Fibroblast of the aortic adventitia (primary cell): ENCODE measurements at places on chromosomes 12 and 14.

- no peak for DNase-seq
Measured at GRCh38 chr12:79512068-79512467, 178.7 kb downstream of the PAWR start.

GRCh38 chr12:30136696-30137095 lies 353.0 kb upstream of the TMTC1 start:
- DNase-seq: no peak

DNA sequence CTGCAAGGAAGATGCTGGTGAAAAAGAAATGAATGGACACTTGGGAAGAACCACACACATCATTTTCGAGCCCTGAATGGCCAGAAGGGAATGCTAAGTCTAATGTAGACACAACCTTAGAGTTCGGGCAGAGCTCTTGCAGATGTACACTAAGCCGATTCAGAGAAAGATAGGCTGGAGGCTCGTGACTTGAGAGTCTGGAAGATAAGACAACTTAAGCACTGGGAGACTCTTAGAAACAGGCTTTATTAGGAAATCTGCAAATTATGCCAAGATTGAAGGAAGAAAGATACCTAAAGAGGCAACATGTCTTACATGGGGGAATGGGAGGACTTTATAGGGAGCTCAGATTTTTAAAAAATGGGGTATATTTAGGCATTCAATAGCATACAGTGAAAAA lies 13.5 kb downstream of the TBPL2 start:
- DNase-seq: no peak

- peak; percentile 35 for DNase-seq
Measured at GRCh38 chr14:101665478-101666078, 95.9 kb upstream of the PPP2R5C start.

DNA sequence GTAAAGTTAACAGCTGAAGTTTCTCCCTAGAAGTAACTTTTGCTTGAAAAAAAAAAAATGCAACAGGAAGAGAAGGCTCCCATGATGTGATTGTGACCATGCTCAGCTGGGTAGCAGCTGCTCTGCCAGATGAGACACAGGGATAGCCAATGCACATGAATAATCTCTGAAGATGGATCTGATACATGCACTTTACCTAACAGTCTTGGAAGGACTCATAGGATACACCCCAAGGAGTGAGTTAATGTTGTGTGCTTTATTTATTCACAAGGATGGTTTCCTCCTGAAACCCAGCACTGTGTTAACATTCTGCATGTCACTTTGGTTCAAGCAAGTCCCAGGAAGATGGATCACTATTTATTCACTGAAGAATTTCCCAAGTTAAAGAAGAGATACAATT lies 46.5 kb downstream of the NDUFA12 start:
- DNase-seq: no peak

DNA sequence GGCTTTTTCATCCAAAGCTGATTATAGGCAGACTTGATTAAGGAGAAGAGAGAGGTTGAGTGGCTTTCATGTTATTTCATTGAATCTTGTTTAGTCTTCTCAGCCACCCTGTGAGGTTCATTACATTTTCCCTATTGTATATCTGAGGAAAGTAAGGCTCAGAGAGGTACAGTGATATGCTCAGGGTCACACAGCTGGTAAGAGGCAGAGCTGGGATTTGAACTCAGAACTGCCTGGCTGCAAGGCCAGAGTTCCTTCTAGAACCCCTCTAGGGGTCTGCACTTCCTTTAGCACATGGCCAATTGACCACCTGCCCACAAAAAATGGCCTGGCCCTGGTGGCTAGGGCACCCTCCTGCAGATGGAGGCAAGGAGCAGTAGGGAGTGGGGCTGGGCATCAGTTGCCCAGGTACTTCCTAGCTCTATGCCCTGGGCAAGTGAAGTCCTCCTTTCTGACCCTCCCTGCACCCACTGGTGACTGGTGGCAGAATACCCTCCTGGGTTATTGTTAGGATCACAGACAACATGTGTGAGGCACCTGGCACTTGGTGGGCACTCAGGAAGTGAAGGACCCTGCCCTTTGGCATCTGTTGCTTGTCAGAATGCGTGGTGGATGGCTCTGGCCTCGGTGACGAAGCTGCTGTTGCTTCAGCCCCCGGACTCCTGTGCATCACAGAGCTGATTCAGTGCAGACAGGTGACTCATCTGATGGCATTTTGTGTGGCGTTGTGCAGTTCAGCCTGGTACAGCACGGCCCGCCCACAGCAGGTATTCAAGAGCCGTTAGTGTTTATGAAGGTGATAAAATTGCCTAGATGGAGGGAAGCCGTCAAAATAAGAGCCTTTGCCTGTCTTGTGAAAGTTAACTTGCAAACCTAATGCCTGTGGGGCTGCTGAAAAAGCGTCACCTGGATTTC lies 115.8 kb downstream of the SLC25A47 start:
- peak; percentile 63 for DNase-seq

DNA sequence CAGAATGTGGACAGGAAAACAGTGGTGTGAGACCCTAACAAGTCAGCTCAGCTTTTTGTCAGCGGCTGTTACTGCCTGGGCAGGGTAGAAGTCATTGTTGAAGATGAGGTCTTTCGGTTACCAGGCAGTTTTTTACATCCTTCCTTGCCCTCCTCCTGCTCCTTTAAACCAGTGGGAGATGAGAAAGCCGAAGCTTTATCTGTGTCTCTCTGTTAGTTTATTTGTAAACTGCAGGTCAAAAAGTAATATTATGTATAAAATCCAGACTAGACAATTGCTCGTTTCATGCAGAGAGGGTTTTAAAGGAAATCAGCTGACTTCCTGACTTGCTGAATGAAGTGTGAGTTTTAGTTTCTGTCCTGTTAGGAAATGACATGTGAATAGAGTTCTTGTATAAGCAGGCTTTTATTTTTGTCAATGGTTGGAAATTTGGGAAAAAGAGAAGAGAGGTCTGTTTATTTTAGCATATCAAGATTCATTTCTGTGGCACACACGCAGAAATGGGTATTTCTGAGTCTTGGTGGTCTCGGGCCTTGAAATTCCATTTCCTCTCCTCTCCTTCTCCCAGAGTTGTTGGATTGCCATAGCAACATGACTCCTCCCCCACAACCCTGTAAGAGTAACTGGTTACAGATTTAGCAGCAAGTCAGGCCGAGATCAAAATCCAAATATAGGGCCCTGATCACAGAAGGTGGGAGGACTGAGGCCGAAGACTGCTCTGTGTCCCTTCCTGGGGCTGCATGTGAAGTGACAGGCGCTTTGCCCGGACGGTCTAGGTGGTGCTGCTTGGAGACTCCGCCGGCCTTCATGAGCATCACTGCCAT lies 60.8 kb downstream of the SAMD4A start:
- peak; percentile 63 for DNase-seq

DNA sequence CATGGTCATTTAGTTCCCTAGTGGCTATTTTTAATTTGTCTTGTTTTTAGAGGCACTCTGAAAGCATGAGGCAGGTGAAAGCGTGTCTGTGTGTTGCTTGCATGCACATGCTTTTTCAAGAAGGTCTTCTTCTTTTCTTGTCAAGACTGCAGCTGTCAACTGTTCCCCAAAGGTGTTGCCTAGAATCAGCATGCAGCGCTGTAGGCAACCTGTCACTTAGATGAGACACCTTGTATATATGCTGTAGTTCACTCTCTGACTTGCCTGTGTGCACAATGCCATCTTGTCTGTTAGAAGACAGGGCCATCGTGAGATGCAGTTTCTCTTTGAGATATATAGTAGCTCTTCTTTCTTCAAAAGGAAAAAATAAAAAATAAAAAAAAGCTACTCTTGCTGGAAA lies 885.7 kb downstream of the DIO2 start:
- DNase-seq: no peak

DNA sequence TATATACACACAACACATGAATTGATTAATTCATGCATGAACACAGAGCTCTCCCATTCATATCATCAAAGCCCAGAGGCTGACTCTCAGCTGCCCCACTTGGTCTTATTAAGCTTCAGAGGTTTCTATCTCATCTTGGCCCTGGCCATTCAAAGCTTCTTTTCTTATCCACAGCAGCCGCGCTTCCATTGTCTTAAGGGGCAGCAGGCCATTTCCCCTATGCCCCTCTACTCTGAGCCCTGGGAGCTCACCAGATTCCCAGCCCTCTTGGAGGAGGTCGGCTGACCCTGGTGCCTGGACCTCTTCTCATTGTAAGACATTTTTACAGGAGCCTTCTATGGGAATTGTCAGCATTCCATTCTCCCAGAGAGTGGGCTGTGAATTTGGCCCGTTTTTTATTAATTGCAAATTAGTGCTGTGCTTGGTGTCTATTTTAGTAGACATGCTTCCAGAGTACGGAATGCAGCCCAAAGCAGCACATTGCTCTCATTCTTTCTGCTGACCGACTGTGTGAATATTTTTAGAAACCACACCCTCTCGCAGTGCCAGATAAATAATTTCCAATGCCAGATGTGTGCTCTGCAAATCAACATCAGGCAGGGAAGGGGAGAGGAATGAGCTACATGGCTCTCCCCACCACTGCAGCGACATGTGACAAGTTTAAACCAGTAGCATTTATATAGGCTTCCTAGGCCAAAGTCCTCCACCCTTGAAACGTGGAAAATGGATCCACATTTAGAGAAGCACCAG lies 58.5 kb downstream of the NUAK1 start:
- peak; percentile 90 for DNase-seq

DNA sequence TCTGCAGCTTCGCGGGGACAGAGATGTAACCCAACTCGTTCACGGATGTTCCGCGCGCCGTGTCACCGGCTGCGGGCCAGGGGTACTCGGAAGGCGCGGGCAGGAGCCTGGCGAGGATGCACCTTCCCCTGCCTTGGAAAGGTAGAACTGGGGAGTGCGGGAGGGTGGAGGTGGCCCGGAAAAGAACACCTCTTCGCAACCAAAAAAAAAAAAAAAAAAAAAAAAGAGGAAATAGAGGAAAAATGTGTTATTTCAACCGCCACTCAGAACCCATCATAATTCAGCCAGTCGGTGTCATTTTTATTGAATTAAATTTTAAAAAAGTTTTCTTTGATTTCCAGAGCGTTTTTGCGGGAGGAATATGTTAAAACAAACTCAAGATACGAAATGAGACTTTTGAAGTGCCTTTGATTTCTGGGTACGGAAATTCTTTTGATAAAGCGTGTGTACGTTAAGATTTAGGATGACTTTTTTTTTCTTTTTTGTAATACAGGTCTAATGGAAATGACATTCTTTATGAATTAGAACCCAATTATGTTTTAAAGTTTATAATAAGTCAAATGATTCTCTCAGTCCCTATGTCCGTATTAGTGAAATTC lies 8.9 kb downstream of the CDKN1B start:
- DNase-seq: no peak

GRCh38 chr12:87280356-87280755 lies 748.8 kb downstream of the C12orf50 start:
- no peak for DNase-seq

DNA sequence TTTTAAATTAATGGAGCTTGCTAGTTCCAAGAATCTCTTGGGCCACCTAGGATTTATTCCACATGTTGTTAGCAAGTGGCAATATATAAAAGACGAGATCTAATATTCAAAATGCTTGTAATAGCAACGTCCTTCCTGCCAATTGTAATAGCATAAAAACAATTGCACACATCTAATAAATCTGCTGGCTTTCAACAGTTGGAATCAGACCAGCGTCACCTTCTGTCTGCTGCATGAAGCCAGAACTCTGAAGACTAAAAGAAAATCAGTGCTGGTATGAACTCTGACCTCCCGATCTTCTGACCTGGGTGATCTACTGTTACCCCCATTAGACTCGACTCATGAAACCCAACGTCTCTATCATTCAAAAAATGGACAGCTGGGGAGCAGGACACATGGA lies 100.6 kb downstream of the DIO2 start:
- no peak for DNase-seq

- no peak for DNase-seq
Measured at GRCh38 chr12:106097011-106097410, 41.7 kb downstream of the NUAK1 start.

DNA sequence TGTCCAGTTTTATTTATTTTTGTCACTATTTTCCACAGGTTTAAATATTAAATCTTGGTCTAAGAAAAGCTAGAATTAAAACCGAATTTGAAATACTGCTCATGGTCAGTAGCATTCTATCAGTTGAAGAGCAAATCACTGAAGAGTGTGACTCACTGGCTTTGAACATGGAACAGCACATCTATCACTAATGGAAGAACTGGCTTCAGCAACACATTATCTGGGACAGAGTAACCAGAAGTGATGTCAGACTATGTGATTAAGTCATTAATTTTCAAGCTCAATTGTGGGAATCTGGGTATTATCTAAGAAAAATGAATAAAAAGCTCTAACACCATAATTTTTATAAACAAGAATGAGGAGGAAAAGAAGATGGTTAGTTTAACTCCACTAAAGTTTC lies 527.5 kb downstream of the TMTC2 start:
- DNase-seq: no peak

DNA sequence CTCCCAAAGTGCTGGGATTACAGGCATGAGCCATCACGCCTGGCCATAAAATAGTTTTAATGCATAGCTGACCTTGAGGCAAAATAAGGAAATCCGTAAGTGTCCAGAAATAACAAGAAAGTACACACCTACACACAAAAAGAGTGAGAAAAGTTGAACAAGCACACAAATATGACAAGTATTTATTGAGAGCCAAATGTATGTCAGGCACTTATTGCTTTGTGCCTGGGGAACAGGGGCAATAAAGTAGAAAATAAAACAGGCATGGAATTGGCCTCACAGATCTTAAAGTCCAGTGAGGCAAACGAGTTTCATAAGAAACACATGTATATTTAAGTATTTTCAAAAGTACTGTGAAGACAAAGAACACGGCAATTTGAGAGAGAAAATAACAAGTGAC lies 103.7 kb downstream of the ERGIC2 start:
- no peak for DNase-seq

DNA sequence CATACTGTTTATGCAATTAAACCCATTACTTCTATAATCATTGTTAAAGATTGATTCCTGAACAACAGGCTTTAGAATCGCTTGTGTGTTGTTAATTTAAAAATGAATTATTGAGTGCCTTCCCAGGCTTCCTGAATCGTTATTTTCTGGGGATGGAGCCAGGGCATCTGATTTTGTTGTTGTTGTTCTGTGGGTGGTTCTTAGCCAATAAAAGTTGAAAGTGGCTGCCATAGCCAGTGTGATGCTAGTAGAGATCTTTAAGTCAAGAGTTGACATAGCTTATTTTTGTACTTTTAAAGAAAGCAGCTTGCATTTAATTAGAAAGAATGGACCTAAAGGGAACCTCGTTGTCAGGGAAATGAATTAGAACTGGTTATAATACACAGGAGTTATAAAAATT lies 6.4 kb downstream of the GOLGA5 start:
- DNase-seq: no peak

- DNase-seq: no peak
Measured at GRCh38 chr12:80282226-80282625, 161.8 kb upstream of the PTPRQ start.

DNA sequence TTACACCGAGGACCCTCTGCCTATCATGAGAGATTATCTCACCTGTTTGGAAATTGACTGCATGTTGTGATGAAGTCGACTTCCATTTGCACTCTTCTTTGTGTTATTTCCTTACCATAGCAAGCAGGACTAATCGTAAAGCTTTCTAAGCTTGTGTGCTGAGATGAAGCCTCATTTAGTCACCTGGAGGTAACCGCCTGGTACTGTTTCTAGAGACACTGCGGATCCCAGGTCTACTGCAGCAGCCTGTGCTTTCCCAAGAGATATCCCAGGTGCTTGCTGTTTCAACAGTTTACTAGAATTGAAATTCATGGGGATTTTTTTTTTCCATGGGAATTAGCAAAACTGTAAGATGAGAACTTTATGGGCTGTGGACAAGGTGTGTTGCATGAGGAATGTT lies 131.8 kb downstream of the PTPRR start:
- no peak for DNase-seq
